ENCODE measurements at places on chromosomes 5 and 9.

DNA sequence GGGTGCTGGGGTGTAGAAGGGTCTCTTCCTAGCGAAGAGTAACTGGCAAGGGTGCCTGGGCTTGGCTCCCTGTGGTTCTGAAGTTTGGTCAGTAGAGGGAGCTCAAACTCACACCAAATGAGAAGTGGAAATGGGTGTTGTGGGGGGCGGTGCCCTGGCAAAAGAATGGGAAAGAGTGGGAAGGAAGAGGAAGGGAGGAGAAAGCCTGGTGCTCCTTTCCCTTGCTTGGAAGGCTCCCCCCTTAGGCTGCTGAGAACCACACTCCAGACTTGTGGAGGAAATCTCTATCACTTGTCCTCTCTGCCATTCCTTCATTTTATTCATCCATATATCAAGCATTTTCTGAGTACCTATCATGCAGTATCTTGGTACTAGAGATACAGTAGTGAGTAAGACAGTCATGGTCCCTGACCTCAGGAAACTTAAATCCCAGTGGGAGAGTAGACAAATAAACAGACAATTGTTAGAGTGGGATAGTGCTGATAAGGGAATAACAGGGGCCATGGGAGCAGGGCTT, 13.0 kb downstream of the SLC4A9 start:
- peak; percentile 22 for DNase-seq

DNA sequence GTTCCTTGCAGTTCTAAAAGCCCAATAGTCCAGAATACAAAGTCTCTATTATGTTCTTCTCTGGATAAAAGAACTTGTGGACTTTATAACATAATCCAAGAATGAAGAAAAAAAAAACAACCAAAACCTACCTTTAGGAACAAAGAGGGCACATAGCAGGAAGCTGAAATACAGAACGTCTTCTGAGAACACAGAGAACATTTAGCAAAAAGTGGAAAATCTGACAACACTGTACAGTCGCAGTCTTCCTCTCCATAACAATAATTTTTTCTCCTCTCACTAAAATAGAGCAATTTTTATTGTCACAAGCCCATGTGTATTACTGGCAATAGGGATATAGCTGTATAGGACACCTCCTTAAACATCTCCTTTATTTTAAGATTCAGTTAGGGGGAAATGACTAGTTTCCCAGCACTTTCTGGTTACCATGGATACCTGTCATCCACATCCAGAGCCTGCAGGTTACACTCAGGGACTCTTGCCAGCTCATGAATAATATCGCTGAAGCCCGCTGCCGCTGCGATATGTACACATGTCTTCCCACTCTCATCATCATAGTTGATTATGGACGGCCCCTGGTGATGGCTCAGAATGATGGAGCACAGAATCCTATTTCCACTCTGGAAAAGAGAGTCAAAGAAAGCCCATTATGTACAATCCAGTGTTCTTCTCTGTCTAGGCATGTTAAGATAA, 106.5 kb downstream of the ANKRD55 start:
- DNase-seq = no peak

DNA sequence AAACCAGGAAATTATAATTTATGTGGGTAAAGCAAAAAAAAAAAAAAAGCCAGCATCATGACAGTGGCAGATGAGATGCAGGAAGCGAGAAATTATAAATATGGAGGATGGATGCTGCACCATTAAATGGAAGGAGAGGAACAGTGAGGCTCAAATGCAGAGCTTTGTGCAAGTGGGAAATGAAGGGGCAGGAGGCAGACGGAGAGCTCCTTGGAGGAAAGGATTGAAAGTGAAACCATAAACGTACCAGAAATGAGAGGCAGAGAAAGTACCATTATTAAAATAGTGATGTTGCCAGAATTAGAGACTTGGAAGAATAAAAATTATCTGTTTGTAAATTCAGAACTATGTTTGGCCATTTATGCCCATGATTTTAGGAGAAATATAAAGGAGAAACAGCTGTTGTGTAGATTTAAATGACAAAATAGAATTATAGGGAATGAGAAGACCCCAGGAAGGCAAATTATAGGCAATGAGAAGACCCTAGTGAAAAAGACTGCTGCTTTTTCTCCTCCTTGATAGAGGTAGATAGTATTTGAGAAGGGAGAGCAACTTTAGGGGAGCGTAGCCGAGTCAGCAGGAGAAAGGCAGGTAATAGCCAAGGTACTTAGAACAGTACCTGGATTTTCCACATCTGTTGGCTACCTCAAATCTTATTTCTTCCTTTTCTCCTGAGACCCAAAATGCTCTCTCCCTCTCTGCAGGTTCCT, 341.0 kb upstream of the CD180 start:
- no peak for DNase-seq

DNA sequence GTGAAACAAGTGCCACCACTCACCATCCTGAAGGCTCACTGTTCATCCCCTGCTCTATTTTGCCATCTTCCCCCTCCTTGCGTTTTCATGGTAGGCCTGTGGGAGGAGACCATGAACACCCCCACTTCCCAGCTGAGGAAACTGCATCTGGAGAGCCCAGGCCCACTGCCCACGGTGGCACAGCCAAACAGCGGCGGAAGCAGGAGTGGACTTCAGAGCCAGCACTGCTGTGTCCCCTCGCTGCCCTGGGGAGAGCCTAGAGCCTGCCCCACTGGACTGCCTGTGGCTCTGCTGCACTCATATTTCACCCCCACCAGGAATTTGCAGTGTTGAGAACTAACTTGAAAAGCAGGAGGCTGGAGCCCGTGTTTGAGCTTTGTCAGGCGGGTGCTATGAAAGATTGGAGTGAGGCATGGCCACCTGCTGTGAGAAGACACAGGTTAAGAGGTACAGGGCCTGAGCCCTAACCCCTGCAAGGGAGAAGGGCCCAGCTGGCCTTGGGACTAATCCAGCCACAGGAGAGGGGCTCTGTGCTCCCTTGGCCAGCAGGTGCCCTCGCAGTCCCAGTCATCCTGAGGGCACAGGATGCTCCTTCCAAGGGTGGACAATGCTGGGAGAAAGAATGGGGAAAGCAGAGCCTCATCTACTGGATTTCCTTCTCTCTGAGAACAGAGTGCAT, 79.0 kb downstream of the MACROH2A1 start:
- DNase-seq = no peak

DNA sequence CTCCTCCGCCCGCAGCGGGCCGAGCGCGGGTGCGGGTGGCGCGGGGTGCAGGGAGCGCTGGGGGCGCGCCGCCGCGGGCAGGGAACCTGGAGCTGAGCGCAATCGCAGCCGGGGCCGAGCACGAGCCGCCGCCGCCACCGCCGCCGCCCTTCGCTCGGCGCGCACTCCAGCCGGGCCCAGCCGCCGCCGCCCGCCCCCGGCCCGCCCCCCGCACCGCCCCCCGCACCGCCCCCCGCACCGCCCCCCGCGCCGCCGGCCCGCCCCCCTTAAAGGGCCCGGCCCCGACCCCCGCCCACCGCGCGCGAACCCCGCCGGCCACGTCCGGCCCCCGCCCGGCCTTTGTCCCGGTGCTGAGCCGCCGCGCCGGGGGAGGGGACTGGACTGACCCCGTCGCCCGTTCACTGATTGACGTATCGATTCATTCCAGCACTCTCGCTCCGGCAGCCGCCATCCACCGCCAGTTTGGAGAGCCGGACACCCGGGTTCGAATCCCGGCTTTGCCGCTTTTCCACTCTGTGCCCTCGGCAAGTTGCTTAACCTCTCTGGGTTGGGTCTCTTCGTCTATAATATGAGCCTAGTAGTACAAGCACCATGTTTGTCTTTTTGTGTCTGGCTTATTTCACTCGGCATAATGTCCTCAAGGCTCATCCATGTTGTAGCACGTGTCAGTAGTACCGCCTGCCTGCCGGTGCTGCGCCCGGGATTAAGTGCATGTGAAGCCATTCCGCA, at the start of gene SH3PXD2B:
SH3PXD2B (minus strand) TSS at position 168 of the 729 bp plus-strand sequence. CDS start 173 bp downstream, outside the sequence.
- no peak for DNase-seq

- no peak for DNase-seq
Observed at GRCh38 chr5:83568186-83568585, 96.6 kb downstream of the VCAN start.

- no peak for DNase-seq
Observed at GRCh38 chr9:109249615-109250014, 71.2 kb downstream of the EPB41L4B start.

Measured in stimulated activated CD8-positive, alpha-beta memory T cell treated with anti-CD3 and anti-CD28 coated beads, Interleukin-2, amount 100 ng/mL, for 48 hours (primary cell).